ENCODE measurements at places on chromosomes 6 and 20.

DNA sequence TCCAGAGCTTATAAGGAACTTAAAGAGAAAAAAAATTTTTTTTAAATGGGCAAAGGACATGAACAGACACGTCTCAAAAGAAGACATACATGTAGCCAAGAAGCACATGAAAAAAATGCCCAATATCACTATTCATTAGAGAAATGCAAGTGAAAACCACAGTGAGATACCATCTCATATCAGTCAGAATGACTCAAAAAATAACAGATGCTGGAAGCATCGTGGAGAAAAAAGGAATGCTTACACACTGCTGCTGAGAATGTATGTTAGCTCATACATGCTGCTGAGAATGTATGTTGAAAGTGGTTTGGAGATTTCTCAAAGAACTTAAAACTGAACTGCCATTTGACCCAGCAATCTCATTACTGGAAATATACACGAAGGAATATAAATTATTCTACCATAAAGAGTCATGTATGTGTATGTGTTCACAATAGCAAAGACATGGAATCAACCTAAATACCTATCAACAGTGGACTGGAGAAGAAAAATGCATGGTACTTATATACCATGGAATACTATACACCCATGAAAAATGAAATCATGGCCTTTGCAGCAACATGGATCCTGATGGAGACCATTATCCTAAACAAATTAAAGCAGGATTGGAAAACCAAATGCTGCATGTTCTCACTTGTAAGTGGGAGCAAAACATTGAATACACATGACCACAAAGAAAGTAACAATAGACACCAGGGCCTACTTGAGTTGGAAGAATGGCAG, 5.2 kb downstream of the OR11A1 start:
- no peak for DNase-seq

- DNase-seq = no peak
Observed at GRCh38 chr6:3473773-3474172, 16.9 kb upstream of the SLC22A23 start.

- DNase-seq = no peak
Observed at GRCh38 chr6:135586844-135587243, 89.3 kb upstream of the AHI1 start.

DNA sequence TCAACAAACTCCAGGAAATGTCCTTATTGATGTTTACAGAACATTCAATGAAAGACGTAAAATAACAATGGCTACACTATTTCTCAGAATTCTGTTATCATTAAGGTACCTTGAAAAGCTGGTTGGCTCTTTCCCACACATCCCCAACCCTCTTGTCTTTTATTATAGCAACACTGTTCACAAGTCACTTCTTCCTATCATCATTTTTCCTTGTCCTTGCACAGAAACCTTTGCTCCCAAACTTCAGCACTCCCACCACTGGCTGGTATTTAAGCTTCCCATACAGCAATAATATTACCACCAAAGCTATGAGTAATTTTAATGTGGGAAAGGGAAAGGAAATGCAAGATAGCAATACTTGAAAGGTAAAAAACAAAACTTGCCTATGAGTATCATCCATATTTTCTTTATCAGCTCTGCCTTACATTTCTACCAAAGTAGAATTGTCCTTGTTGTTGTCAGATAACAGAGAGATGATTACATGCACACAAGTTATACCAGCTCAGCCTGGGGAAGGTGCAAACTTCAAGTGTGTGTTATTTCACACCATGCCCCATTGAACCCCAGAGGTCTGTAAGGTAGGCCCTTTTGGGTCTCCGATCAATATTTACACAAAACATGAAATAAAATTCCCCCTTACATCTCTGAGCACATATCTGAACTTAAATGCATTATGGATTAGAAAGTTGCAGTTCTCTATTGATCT, 32.2 kb downstream of the ARHGAP18 start:
- no peak for DNase-seq

GRCh38 chr6:134458857-134459657, 141.1 kb upstream of the SGK1 start:
- DNase-seq = no peak

GRCh38 chr6:165012183-165012582, 297.2 kb downstream of the C6orf118 start:
- DNase-seq = no peak

- DNase-seq = no peak
Observed at GRCh38 chr20:34403908-34404307, 40.8 kb downstream of the ITCH start.

DNA sequence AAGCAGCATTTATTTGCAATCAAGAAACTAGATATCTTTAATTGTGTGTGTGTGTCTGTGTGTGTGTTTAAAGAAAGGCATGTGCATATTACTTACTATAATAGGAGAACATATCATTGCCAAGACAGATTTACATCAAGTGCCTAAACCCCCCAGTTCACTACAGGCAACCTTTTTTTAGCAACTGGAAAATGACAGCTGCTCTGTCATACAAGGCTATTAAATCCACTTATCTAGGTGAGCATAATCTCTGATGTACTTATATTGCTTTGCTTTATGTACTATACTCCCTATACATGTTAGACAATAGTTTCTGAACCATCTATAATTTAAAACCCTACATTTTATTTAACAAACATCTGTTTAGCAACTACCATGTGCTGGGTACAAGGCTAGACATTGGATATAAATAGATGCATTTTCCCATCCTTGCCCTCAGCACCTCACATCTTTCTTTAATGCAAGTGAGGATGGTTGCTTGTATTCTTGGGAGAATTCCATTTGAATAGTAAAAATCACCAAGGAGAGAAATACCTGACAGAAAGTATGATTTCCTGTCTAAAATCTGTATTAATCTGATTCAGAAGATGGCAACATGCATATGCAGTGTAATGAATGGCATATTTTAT, 398.3 kb downstream of the LAMA2 start:
- no peak for DNase-seq

All from activated CD4-positive, alpha-beta T cell treated with anti-CD3 and anti-CD28 coated beads, Interleukin-2, amount 50 U/mL, for 24 hours (primary cell).